ENCODE measurements at places on chromosomes 1 and 21.

- DNase-seq = no peak
Measured at GRCh38 chr1:151461694-151462093, 2.4 kb upstream of the POGZ start.

- DNase-seq = no peak
Measured at GRCh38 chr1:76224752-76225151, 150.2 kb downstream of the ST6GALNAC3 start.

DNA sequence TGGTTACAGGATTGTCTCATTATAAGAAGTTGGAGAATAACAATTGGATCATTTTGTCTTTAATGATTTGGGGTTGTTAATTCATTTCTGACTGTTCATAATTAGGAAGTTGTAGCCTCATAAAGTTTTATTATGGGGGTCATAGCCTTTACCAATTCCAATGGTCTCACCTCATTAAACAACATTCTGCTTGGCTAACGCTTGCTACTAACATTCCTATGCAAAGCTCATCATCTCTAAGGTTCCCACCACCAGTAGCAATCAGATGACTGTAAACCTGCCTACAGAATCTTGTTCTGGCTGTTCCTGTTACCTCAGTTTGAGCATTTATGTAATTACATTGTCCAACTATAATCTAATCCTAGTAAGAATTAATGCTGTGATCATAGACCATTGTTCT, 60.2 kb downstream of the ODF2L start:
- no peak for DNase-seq

DNA sequence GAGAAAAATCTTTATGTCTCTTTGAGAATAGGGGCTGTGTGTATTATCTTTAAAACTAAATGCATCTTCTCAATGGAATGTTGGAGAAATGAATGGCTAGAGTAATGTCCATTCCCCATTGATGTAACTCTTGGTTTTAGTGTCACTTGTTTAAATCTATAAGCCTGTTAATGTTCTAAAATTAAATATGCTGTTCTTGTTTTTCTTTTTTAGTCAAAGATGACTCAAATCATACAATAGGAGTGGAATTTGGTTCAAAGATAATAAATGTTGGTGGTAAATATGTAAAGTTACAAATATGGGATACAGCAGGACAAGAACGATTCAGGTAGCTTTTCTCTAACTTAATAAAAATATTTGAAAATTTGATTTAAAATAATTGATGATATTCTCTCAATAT, 17.6 kb downstream of the RAB4A start:
- DNase-seq = no peak

- DNase-seq = no peak
Measured at GRCh38 chr1:211939876-211940468, 95.4 kb downstream of the INTS7 start.

- DNase-seq = no peak
Measured at GRCh38 chr1:10630661-10631120, 155.9 kb downstream of the PEX14 start.

GRCh38 chr1:5238351-5239130, 584.1 kb downstream of the AJAP1 start:
- no peak for DNase-seq

- no peak for DNase-seq
Measured at GRCh38 chr1:214003233-214003632, 15.5 kb downstream of the PROX1 start.

DNA sequence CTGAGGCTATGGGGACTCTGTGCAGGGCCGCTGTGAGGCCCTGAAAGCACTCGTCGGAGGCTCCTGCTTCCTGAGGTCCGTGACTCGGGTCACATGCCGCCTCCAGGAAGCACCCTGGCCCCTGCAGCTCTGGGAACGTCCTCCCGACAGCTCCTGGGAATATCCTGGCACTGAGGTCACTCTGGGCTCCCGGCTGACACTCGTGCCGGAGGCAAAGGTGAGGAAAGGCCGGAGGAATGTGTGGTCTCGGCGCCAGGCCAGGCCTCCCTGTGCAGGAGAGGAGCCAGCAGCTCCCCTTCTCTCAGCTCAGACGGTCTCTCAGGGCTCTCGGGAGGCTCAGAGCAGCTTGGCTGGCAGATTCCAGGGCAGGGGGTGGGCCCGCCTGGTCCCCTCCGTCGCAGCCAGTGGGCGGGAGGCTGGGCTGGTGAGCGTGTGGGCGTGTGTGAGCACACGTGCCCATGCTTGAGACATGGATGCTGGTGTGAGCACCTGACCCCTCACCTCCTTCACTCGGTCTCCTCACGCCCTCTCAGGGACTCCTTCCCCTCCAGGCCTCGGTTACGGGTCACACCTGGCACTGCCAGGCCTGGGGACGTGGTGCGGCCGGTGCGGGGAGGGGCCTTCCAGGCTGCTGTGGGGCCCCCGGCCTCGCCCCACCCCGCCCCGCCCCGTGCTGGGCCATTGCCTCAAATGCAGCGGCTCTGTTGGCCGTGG, 5.5 kb upstream of the RNF223 start:
- no peak for DNase-seq

GRCh38 chr1:156368889-156369684, at the start of gene RHBG:
Gene RHBG, plus strand, starts transcription at chr1:156369211. Its CDS starts 39 bp downstream, at chr1:156369250.
- DNase-seq = no peak

DNA sequence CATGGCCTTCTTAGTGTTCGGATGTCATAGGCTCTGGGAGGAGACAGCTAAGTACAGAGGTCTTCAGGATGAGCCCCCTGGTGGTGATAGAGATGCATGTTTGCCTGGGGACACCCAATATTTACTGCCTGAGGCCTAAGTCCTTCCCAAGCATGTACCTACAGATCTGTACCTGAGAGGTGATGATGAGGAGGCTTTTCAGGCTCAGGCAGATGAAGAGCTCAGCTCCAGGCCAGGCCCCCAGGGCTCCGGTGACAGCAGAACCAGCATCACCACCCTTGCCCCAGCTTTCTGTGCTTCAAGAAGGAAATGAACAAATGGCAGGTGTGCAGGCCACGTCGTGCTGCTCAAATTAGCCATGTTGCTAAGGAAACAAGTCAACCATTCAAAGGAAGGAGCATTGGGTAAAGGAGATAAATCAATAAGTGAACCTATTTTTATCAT, 21.1 kb downstream of the CACNA1E start:
- DNase-seq = no peak

GRCh38 chr21:43006874-43007208, 32.5 kb downstream of the PKNOX1 start:
- DNase-seq = no peak

- no peak for DNase-seq
Measured at GRCh38 chr1:32724678-32725614, 22.4 kb upstream of the SYNC start.

DNA sequence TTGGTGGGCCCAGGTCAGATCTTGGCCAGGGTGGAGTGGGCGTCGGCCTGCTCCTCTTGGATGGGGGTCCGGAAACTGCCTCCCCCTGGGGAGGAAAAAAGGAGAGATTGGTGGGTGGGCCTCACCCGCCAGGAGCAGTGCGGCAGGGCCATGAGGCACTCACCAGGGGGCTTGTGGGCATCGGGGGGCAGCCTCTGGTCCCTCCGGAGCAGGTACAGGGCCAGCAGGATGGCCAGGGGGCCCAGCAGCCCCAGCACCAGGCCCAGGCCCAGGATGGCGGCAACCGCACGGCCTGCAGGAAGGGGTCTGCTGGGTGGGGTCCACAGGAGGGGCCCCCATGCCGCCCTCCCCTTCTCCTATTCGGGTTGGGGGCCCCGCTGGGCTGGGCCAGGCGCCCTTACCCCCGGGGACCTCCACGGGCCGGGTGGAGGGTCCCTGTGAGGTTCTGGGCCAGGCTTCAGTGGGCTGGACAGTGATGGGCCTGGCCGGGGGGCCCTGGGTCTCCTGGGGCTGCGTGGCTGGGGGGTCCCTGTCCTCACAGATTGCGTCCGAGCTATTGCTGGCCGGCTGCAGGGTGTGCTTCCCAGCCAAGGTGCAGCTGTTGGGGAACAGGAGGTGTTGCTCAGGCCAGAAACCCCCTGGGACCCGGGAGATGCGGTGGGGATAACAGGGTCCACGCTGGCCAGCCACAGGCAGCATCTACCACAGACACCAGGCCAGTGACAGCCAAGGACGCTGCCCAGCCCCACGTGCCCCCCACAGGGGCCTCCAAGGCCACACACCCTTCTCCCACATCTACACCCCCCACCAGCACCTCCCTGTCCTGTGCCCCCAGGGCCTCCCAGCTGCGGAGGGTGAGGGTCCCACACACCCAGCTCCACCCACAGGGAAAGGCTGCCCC, 2.2 kb downstream of the TNFRSF4 start:
- DNase-seq = no peak

GRCh38 chr1:109357616-109358015, 40.1 kb downstream of the SORT1 start:
- no peak for DNase-seq

GRCh38 chr1:71046891-71047634, 553 bp downstream of the PTGER3 start:
- no peak for DNase-seq

DNA sequence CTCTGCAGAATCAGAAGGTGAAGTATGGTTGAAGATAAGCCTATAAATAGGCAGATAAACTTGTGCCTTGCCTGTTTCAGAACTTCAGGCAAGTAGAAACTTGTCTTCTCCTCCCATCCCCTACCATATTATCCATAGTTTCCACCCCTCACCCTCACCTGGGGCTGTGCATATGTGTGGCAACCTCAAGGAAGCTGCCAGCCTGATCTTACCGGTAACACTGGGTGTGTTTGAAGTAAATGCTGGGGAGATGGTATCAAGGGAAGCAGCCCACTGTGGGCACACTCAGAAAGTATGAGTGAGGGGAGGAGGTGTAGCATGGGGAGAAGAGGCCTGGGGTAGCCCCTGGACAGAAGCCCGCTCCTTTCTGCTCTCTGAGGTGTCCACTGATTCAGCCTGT, 14.5 kb downstream of the VANGL2 start:
- no peak for DNase-seq

Data from stimulated activated CD8-positive, alpha-beta memory T cell treated with anti-CD3 and anti-CD28 coated beads, Interleukin-7, amount 100 ng/mL, for 1 hour (primary cell).